ENCODE measurements at places on chromosomes 13 and 19. TPM values are rescaled to one million over a fixed set of nuclear protein-coding genes. Genes with fewer than 3 reads are reported as not detected.

Gene FUT1
- polyA plus RNA-seq, result 12.7 TPM

Gene SNRPA
- polyA plus RNA-seq, result 28.0 TPM

Gene ZNF90
- 2.5 TPM for polyA plus RNA-seq

Gene SOX1
- not detected for polyA plus RNA-seq

Gene CGB3
- polyA plus RNA-seq, result not detected

Gene ZNF443
- polyA plus RNA-seq, result 3.8 TPM
